ENCODE measurements at places on chromosomes 4 and X.
A peak's percentile ranks its signal among the peaks of the same experiment; 100 is the strongest.

GRCh38 chr4:174307694-174308093, 24.0 kb downstream of the CEP44 start:
- no peaks in the 10 kb centered on the region for H3K4me1 ChIP-seq
- H3K36me3 ChIP-seq, result peaks cover 19% of the 10 kb centered on the region
- H3K4me3 ChIP-seq, result no peak overlapping the region
- DNase-seq, result no peak

DNA sequence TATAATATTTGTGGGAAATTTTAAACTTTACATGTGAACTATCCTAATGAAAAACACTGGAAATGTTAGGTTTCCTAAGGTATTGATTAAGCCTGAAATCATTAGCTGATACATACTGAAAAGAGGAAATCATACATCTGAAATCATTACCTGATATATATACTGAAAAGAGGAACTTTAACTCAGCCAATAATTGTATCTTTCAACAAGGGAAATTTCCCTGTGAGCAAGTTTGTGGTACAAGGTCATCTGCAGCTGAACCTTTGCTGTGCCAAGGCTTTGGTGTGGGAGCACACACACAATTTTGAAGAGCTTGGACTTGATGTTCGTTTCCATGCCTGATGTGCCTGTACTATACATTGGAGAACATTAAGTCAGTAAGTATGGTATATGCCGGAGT, 131.9 kb upstream of the USP9X start:
- H3K4me1 ChIP-seq, result peaks cover 6% of the 10 kb centered on the region
- DNase-seq, result no peak
- H3K36me3 ChIP-seq, result no peaks in the 10 kb centered on the region
- H3K27me3 ChIP-seq, result no peaks in the 10 kb centered on the region
- H3K4me3 ChIP-seq, result no peak overlapping the region

DNA sequence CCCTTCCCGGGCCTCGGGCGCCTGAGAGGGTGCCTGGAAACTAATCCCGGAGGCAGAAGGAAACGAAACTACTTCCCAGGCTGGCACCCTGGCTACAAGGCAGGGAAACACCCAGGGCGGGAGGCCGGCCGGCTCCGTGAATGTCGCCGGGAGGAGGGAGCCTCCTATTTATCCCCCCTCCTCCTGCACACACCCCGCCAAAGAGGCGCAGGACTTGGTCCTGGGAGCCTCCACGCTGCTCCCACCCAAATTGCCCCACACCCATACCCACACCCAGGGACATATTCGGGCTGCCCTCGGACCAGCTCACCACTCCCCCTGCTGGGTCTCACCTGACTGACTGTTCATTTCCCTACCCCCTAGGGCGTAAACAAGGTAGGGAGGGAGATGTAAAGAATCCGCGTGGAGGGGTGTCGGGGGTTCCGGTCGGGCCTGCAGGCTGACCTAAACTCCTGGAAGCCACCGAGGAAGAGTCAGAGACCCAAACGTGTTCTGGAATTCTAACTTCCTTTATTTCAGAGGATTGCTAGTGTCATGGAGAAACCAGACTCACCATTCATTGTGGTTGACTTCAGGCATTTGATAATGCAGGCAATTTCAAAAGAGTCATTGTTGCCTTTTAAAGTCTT, at the start of gene BTC:
Gene BTC, minus strand, starts transcription at position 142 of the 629 bp plus-strand sequence. CDS start 198 bp downstream, outside the sequence.
- peak within 1 kb of the TSS; percentile 68 for H3K27ac ChIP-seq
- peaks cover 10% of the 10 kb centered on the region for H3K4me1 ChIP-seq
- H3K27me3 ChIP-seq, result peaks cover 73% of the 10 kb centered on the region
- H3K4me3 ChIP-seq, result peak within 1 kb of the TSS; percentile 89
- H3K36me3 ChIP-seq, result no peaks in the 10 kb centered on the region
- peak; percentile 84 for DNase-seq

DNA sequence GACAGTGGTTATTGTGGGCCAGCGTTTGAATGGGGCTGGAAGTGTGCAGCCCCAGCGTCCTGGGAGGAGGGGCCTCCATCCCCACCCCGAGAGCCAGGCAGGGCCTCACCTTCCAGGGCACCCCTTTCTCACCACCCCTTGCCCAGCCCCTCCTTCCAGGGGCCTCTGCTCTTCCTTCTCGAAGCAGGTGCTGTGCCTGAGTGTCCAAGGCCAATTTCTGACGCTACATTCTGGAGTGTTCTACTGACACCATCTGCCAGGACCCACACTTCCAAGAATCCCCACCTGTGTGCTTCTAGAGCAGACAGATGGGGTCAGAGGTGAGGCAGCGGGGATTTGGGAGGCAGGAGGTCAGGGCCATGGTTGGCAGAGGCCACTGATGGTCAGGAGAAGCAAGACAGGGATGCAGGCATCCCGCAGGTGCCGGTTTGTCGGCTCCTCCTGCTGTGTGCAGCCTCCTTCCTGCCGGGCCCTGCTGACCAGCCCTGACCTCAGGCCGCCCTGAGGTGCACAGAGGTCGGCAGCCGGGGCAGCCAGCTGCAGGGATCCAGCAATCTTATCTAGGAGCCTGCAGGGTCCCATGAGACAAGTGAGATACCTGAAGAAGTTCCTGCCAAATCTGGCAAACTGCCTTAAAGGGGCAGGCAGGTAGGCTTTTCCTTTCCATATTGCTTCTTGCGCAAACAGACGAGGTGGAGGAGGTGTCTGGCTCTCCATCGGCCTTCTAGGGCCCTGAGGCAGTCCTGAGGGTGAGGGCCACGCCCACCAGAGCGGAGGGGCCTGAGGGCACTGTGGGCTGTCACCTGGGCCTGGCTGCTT, 18.8 kb downstream of the MSANTD1 start:
- DNase-seq, result peak; percentile 71
- no peak overlapping the region for H3K27ac ChIP-seq
- no peak overlapping the region for H3K4me3 ChIP-seq
- peaks cover 3% of the 10 kb centered on the region for H3K4me1 ChIP-seq
- H3K27me3 ChIP-seq, result peaks cover 18% of the 10 kb centered on the region
